Fibroblast of skin of scalp (primary cell): ENCODE measurements at places on chromosomes 3 and 15.

GRCh38 chr3:58560771-58561311 lies 16.4 kb downstream of the FAM107A start:
- DNase-seq = peak; percentile 98

DNA sequence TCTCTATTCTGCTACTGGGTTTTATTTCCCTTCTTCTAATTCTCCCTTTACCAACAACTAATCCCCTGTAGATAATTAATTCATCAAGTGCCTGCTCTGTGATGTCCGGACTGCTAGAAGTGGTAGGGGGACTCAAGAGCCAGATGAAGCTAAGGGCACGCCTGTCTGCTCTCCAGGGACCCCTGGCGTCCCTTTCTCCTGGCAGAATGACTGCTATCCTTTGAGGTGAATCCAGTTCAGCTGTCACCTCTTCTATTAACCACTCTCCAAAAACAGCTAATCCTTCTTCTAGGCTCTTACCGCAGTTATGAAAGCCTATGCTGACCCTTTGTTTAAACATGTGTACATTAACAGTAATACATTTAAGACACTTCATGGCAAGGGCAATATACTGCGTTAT lies 1.4 kb upstream of the CHRNA7 start:
- DNase-seq = no peak

DNA sequence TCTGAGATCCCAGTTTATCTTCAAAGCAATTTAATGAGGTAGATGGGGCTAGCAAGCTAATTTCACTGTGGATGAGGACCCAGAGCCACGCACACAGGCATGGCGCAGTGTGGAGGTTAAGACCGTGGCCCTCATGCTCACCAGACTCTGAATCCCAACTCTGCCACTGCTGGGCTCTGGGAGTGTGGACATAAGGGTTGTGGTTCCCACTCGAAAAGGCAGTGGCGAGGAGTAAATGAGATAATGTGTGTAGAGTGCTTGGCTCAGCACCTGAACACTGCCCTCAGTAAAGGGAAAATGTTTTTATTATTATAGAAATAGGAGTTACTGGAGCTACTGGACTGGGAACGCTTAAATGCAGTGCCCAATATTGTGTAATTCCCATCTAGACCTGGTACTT lies 243.5 kb upstream of the TPM1 start:
- no peak for DNase-seq

DNA sequence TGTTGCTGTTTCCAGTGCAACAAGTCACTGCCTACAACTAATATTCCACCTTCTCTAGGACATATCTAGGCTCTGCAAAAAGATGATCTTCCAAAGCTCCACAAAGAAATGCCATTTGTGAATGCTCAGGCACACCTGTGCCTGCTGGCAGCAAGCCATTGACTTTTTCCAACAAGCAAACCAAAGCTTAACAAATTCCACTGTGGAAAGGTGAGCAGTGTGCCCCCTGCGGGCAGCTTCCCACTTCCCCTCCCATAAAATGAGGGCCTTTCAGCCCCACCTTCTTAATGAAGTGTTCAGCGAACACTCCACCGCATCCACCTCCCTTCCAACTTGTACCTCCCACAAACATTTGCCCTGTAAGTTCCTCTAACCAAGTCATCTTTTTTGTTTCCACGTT lies 157.5 kb upstream of the SLC24A5 start:
- DNase-seq = no peak

GRCh38 chr3:61425356-61425755 lies 136.0 kb upstream of the PTPRG start:
- DNase-seq = no peak

- peak; percentile 22 for DNase-seq
Observed at GRCh38 chr3:154123906-154124305, 2.7 kb downstream of the ARHGEF26 start.

DNA sequence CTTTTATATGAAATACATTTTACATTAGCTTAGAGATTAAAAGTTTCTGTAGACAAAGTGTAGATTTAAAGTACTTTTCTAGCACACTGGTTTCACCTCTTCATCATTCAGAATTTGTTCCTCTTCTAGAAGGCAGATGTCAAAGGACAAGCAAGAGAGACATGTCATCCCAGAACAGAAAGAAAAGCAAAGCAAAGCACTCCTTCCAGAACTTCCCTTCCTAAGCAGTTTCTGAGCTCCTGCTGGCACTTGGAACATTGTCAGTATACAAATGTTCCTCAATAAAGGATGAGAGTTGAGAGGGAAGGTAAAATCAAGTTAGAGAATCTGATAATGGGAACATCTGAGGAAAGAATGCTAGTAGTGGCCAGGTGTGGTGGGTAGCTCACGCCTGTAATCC lies 26.2 kb downstream of the TMOD3 start:
- DNase-seq = no peak

- no peak for DNase-seq
Observed at GRCh38 chr3:98793971-98794370, 30.8 kb downstream of the ST3GAL6 start.

GRCh38 chr3:140250010-140250855 lies 315.2 kb downstream of the CLSTN2 start:
- DNase-seq = no peak

- DNase-seq = no peak
Observed at GRCh38 chr3:15903164-15903563, 105.4 kb upstream of the ANKRD28 start.

DNA sequence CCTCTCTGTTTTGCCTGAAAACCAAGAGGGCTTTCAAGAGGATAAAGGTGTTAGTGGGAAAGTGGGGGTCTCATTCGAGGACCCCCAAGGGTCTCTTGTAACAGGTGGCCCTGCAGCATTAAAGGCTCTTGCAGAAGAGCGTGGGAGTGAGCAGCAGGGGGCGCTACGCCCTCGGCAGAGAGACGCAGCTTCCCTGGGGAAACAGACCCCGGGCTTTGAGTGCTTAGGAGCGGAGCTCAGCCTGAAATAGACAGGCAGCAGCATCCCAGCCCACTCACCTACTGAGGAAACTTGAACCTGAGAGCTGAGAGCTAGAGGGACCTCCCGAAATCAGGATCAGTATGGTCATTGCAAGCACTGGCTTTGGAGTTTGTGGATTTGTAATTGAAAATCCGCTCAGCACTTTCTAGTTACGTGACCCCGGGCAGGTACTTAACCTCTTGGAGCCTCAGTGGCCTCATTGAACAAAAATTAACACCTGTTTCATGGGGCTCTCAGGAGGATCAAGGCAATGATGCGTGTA lies 25.7 kb downstream of the RPLP1 start:
- peak; percentile 38 for DNase-seq

- DNase-seq = no peak
Observed at GRCh38 chr3:193236599-193236998, 4.4 kb upstream of the PLAAT1 start.

- DNase-seq = no peak
Observed at GRCh38 chr15:49178497-49178896, 8.4 kb downstream of the GALK2 start.

- no peak for DNase-seq
Observed at GRCh38 chr3:131550562-131551465, 48.0 kb upstream of the MRPL3 start.

- DNase-seq = no peak
Observed at GRCh38 chr3:168806871-168807270, 711.1 kb upstream of the GOLIM4 start.

DNA sequence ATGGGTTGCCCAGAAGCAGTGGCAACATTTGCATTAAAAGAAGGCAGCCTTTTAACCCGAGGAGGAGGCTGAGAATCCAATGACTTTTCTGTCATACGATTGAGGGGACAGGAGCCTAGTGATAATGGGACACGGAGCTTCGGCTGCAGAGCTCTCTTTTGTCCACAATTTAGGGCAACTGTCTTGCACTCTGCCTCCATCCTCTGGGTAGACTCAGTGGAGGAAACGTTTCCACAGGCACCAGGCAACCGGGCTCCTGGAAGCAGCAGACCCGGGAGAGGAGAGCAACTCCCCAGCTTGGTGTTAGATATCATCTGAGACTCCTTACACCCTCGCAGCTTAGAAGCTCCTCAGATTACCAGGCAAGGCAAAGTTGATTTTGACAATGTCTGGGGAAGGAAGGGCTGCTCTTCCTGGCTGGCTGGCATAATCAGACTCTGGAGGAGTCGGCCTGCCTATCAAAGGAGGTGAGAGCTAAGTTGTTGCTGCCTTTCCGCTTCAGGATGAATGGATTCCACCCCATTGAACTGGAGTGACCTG lies 43.5 kb upstream of the RNU6-1 start:
- no peak for DNase-seq

DNA sequence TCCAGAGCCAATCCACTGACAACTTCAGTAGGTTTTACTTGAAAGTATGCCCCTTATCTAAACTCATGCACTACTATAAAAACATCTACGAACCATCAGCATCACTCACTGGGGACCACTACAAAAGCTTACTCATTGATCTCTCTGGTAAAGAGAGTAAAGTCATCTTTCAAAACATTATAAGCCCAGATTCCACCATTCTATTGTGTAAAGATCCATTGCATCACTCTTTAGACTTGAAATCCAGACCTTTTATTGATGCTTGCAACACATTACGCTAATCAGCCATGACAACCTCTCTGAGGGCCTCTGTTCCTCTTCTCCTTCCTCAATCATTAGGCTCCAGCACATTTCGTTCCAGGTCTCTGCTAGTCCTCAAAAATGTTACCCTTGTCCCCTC lies 248.9 kb upstream of the WNT5A start:
- DNase-seq = no peak

GRCh38 chr15:57224664-57225063 lies 151.6 kb upstream of the CGNL1 start:
- peak; percentile 59 for DNase-seq

DNA sequence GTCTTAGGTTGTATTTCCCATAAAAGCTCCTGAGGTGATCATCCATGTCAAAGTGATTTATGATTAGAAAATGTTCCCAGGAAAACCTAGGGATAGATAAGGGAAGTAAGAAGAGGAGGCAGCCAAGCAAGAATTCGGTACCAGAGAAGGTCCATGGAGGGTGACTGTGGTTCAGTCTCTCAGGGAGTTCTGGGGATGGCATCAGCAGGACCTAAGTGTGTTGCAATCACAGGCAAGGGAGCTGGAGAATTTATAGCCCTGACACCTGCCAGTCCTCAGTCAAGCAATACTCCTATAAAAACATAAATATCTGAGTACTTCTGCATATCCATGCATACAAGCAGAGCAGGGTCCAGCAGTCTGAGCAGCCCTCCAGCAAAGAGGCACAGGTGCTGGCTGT lies 95.6 kb upstream of the TOPAZ1 start:
- DNase-seq = no peak

- DNase-seq = no peak
Observed at GRCh38 chr15:88681610-88682221, 42.9 kb downstream of the ISG20 start.

DNA sequence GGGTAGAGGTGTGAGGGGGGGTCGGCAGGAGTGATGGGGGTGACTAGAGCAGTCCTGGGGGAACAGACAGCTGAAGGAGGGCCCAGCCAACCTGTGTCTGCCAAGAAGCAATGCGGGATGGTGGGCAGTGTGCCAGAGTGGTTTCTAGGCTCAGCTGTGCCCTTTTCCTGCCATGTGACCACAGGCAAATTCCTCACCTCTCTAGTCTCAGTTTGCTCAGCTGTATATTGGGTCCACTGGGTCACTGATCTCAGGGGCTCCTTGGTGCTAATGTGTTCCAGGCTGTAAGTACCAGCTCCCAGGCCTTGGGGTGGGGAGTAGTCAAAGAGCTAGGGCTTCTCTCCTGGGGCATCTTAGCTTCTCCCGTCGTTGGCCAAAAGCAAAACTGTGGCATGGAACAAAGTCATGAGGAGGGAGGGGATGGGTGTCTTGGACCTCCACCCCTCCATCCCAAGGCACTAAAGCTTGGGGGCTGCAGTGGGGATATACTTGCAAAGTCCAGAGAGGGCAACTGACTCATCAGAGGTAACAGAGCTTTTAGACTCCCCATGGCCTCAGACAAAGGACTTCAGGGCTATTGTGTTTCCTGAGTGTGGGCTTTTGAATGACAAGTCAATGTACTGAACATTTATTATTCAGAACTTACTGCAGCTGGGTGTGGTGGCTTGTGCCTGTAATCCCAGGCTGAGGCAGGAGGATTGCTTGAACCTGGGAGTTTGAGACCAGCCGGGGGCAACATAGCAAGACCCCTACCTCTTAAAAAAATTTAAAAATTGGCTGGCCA lies 20.9 kb downstream of the SMAD6 start:
- no peak for DNase-seq

DNA sequence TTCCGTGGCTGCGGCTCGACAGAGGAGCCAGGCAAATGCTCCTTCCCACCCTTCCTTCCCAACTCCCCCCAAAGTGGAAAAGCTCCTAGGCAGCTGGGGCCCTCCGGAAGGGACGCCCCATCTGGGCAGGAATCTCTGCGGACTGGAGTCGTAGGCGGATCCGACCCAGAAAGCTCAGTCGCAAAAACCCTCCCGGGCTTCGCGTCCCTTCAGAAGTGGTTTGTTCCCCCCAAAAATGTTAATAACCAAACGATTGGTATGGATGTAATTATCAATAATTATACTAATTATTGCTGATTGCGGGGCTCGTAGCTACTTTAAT lies 3.8 kb downstream of the RNU6-1 start:
- DNase-seq = no peak

GRCh38 chr15:84878504-84878903 lies 6.0 kb upstream of the SLC28A1 start:
- peak; percentile 46 for DNase-seq

DNA sequence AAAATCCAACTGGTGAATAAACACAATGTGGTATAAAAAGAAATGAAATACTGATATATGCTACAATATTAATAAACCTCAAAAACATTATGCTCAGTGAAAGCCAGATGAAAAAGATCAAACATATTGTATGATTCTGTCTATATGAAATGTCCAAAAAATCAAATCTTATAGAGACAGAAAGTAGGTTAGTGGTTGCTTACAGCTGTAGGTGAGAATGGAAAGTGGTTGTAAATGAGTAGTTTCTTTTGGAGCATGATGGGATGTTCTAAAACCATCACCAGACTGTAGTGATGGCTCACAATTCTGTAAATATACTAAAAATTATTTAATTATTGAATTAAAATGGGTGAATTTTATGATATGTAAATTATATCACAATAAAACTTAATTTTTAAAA lies 58.4 kb downstream of the SENP7 start:
- DNase-seq = no peak

- no peak for DNase-seq
Observed at GRCh38 chr3:188581792-188582191, 427.8 kb downstream of the LPP start.

GRCh38 chr3:48562367-48563095 lies 1.1 kb downstream of the UCN2 start:
- DNase-seq = no peak

DNA sequence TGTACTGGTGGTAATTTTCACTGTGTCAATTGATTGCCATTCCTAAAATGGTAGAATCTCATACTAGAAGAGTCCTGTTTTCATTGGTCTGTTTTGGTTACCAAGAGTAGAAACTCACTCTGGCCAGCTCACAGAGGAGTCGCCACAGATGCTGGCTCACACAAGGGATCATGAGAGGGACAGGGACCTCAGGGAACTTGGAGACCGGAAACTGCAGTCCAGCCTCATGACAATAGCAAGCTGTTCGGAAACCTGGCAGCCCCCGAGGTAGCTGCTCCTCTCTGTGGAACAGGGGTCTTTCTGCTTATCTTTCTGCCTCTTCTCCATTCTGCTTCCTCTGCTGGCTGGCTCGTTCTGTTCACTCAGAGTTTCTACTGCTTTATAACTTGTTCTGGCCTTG lies 192.9 kb downstream of the PLCL2 start:
- DNase-seq = no peak

- no peak for DNase-seq
Observed at GRCh38 chr15:56241374-56242105, 2.1 kb downstream of the RFX7 start.
